Brain microvascular endothelial cell (primary cell): ENCODE measurements at places on chromosomes 2 and 18.

GRCh38 chr2:71157124-71157793, 26.8 kb downstream of the MPHOSPH10 start:
- peak; percentile 24 for DNase-seq

- DNase-seq: peak; percentile 85
These were observed 533.4 kb upstream of the ID2 start for GRCh38 chr2:8148260-8149006.

DNA sequence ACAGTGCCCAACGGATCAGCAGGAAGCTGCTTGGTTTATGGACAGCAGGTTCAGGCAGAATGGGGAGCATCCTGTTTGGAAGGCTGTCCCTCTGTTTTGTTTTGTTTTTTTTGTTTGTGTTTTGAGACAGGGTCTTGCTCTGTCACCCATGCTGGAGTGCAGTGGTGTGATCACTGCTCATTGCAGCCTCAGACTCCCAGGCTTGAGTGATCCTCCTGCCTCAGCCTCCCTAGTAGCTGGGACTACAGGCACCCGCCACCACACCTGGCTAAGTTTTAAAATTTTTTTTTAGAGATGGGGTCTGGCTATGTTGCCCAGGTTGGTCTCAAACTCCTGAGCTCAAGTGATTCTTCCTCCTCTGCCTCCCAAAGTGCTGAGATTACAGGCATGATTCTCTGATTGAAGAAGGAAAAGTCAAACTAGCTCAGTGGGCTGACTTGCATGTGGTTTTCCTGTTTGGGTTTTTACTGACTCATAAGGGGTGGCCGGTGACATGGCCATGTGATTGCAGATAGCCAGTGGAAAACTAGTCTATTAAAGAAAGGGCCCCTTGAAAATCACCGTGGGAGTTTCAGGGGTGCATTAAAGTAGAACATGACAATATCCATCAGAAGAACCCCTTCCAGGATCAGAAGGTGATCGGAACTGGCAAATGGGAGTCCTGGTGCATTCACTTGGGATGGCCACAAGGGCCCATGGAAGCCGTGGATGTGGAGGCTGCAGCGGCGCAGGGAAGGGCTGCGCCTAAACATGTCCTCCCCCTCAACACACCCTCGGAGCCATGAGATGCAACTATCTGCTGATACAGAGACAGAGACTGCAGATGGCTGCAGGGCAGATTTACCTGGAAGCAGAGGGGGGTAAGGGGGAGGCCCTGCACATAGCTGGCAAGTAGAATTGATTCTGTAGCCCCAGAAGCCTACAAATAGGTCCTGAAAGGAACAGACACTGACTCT, 26.5 kb downstream of the AQP12B start:
- peak; percentile 59 for DNase-seq

DNA sequence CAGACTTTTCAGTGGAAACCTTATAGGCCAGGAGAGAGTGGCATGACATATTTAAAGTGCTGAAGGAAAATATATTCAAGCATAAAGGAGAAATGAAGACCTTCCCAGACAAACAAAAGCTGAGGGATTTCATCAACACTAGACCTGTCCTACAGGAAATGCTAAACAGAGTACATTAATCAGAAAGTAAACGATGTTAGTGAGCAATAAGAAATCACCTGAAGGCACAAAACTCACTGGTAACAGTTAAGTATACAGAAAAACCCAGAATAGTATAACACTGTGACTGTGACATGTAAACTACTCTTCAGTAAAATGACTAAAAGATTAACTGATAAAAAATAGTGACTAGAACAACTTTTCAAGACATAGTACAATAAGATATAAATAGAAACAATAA, 87.4 kb downstream of the ATP8B1 start:
- DNase-seq: no peak

GRCh38 chr2:174788291-174788929, 24.1 kb upstream of the CHRNA1 start:
- no peak for DNase-seq

DNA sequence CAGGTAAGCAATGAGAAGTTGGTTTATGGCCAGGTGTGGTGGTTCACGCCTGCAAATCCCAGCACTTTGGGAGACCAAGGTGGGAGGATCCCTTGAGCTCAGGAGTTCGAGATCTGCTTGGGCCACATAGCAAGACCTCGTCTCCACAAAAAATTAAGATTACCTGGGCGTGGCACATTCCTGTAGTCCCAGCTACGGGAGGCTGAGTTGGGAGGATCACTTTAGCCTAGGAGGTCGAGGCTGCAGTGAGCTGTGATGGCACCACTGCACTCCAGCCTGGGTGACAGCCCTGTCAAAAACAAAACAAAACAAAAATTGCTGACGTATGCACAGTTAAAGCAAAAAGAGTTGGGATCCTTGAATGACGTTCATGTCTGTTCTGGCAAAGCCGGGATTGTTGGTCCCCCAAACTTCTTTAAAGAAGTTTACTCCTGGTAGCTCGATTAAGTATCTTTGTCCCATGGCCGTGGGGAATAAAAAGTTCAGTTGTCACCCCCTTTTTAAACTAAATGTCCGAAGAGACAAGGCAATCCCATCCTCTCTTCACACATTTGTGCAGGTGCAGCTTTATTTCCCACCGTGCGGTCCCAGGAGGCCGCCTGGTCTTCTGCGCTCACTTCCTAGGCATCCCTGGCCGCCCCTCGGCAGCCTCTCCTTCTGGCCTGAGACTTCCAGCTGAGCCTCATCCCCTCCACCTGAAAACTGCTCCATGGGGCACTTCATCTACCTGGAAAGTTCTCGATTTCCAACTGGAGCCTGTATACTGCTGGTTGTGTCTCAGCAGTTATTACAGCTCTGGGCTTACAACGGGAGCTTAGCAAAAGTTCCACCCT, 762 bp upstream of the SPOPL start:
- no peak for DNase-seq

- peak; percentile 60 for DNase-seq
These were observed 65.4 kb upstream of the NABP1 start for GRCh38 chr2:191612496-191612895.

- DNase-seq: peak; percentile 35
These were observed 271.5 kb upstream of the MMADHC start for GRCh38 chr2:149858901-149859634.

- DNase-seq: no peak
These were observed 164.1 kb upstream of the GATA6 start for GRCh38 chr18:22005191-22005841.

- DNase-seq: no peak
These were observed 103.8 kb downstream of the TRIM43 start for GRCh38 chr2:95695613-95696012.

DNA sequence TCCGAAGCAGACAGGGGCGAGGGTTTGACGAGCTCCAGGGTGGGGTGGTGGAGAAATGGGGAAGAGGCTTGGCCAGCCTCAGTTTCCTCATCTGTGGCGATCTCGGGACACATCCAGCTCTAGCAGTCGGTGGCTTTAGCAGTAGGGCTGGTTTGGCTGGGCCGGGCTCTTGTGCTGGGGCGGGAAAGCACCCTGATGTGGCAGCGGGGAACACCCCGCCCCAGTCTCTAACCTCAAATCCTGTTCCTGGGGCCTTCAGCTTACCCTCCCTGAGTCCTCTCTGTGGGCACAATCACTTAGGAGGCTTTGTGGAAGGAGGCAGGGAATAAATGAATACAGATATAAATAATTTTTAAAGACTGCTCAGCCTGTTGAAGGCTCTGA, 26.5 kb upstream of the MCFD2 start:
- DNase-seq: no peak

DNA sequence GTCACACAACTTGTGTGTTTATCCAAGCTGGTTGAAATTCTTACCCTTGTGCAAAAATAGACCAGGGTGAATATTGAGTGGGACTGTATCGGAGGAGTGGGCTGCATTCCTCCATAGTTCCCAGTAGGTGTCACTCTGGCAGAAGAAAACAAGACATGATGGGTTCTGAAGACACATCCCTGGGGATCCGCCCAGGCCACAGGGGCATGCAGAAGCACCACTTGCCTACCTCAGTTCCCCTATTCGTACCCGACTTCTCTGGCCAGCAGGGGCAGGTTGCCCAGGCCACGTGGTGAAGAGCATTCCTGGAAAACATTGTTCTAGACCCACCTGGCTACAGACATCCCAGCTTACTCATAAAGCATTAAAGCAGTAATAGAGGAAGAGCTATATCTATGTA, 168.2 kb downstream of the FAM210A start:
- peak; percentile 24 for DNase-seq

DNA sequence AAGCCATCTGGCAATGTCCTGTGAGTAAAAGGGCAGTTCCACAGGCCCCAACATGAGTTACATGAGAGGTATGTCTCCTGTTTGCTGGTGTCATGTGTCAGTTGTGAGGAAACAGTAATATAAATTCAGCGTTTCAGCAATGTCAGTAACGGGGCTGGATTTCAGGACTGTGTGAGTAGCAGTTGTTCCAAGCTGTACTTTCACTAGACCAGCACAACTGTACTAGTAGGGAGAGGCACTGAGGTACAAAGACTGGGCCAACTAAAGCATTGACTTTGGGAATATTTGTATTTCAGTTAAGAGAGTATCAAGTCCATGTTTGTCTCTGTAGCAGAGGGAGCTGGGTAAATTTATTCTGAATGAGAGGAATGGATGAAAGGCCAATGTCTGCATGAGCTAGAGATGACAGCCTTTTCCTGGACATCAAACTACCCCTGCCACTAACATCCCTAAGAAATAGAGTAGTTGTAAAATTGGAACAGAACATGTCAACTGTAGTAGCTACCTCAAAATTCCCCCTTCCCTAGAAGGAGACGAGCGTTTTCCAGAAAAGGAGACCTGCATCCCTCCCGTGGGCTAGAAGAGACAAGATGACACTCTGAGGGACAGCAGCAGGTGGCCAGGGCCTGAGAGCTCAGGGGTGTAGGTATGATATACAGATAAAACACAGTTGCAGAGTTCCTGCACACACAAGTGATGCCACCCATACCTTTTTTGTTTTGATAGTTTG, 24.4 kb downstream of the EIF4E2 start:
- DNase-seq: no peak

DNA sequence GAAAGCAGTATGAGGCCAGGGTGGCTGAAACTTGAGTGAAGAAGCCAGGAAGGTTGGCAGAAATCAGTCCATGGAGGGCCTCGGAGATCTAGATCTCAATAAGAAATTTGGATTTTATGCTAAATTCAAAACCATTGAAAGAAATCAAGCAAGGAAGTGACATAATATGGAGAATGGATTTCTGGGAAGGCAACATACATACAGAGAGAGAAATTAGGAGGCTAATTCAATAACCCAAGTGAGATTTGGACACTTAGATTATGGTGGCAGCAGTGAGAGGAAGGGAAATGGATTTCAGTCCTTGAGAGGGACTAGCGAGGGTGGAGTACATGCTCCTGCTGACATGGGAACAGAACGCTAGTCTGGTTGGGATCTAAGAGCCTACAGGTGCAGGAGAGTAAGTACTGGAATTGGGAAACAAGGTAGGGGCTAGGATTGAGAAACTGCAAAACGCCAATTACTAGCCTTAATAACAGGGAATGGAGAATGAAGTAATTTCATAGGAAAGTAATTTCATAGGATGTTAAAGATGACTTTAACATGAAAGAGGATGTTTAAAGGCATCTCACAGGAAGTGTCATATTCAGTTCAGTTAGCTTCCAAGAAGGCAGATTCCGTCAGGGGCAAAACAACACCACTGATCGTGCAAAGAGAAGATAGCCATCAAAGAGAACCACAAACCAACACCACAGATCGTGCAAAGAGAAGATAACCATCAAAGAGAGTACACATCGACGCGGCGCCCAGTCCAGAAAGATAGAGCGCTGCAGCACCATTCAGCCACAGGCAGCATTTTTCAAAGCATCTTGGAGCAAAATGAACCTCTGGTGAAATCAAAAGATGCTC, 27.2 kb downstream of the CDKL4 start:
- DNase-seq: no peak
